ENCODE measurements at places on chromosomes 5 and 9. TPM values are rescaled to one million over a fixed set of nuclear protein-coding genes. Genes with fewer than 3 reads are reported as not detected.

The CATSPER3 gene
- 0.44 TPM for total RNA-seq

The CAMK2A gene
- not detected for total RNA-seq

The ADAMTS13 gene
- total RNA-seq = 2.9 TPM

The OLFML2A gene
- 11.4 TPM for total RNA-seq

The NR6A1 gene
- 3.9 TPM for total RNA-seq

- no peak for DNase-seq
Observed at GRCh38 chr5:2729189-2729588, 22.3 kb downstream of the IRX2 start.

GRCh38 chr5:170573114-170573513, 69.3 kb downstream of the KCNIP1 start:
- no peak for DNase-seq

GRCh38 chr9:13049223-13049622, 230.3 kb downstream of the MPDZ start:
- DNase-seq = no peak

- DNase-seq = no peak
Observed at GRCh38 chr9:69332067-69332685, 7.2 kb downstream of the ENTREP1 start.

GRCh38 chr9:70465398-70465797, 50.9 kb upstream of the KLF9 start:
- DNase-seq = no peak

DNA sequence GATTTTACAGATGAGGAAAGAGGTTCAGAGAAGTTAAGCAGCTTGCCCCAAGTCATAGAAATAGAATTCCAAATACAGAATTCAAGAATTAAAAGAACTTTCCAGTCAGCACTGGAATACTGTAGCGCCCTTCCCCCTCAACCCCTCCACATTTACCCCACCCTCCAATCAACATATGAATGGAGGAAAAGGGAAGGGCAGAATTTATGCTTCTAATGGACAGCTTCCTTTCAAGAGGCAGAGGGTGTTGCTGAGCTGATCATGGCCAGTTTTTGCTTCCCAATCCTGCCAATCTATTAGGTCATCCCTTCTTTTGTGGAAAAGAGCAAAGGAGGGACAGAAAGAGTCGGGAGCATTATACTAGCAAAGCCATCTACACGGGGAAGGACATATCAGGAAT, 39.1 kb upstream of the ANKRD31 start:
- DNase-seq = no peak

DNA sequence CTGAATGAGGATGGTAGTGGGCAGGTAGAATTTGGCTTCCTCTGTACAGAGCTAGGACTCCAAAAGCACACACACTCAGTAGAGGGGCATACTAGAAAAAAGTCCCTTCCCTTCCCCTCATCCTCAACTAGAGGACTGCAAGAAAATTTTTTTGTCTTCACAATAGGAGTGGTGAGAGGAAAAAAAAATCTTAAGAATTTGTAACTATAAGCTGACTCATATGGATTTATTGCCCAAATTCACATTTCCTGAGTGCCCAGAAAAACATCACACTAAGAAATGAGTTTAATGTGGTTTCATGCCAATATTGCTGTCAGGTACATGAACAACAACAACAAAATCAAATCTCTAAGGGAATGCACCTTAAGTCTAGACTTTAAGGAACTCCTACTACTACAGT, 43.7 kb downstream of the RANBP6 start:
- no peak for DNase-seq

DNA sequence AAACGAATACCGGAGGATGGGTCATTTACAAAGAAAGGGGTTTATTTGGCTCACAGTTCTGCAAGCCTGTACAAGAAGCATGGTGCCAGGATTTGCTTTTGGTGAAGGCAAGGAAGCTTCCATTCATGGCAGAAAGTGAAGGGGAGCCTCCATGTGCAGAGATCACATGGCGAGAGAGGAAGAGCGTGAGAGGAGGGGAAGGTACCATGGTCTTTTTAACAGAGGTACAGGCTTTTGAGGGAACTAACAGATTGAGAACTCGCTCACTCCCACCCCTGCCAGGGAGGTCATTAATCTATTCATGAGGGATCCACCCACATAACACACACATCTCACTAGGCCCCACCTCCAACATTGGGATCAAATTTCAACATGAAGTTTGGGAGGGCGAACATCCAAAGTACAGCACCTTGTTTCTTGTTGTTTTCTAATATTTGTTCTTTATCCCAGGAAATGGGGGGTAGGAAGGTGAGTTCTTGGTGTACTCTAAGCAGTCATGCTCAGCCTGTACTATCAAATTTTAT, 18.5 kb downstream of the TMC1 start:
- no peak for DNase-seq

GRCh38 chr9:37329576-37329975, 92.9 kb upstream of the GRHPR start:
- no peak for DNase-seq

GRCh38 chr9:72983512-72984225, 30.8 kb upstream of the ALDH1A1 start:
- no peak for DNase-seq

DNA sequence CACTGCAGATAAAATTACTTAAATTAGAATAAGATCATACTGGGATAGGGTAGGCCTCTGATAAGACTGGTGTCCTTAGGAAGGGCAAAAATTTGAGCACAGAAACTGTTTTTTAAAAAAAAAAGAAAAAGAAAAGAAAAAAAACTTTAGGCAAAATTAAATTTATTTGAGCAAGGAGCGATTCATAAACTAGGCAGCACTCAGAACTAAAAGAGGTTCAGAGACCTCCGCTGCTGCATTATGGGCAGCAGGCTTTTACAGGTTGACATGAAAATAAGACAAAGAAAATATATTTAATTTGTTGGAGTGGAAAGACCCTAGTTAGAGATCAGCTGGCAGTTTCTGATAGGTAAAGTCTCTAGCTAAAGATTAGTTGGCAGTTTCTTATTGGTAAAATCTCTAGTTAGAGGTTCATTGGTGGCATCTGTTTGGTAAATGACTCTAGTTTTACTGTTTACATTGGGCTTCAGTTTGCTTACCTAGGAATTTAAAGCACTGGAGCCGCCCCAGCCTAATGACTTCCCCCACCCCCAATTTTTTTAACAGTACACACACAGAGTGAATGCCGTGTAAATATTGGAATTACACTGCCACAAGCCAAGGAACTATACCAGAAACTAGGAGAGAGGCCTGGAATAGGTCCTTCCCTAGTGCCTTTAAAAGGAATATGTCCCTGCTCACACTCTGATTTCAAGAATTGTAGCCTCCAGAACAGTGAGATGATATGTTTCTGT, 4.5 kb upstream of the PLPP6 start:
- no peak for DNase-seq

DNA sequence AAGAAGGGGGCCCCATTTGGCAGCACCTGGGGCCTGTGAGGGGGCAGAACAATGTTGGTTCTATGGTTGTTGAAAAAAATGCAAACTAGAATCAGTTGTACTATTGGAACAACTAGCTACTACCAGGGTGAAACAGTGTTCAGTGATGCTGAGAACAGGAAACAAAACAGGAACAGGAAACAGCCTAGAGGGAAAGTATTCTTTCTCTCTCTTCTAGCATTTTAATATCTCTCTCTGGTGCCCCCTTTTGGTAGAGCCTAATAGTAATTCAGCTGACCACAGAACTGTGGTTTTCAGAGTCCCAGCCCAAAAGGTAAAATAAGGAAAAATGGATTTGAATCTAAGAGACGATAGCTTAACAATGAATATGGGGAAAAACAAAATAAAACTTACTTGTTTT, 138.0 kb upstream of the KCNN2 start:
- DNase-seq = no peak

- no peak for DNase-seq
Observed at GRCh38 chr9:14205463-14205862, 108.5 kb downstream of the NFIB start.

- no peak for DNase-seq
Observed at GRCh38 chr5:58904737-58905136, 321.9 kb downstream of the RAB3C start.

DNA sequence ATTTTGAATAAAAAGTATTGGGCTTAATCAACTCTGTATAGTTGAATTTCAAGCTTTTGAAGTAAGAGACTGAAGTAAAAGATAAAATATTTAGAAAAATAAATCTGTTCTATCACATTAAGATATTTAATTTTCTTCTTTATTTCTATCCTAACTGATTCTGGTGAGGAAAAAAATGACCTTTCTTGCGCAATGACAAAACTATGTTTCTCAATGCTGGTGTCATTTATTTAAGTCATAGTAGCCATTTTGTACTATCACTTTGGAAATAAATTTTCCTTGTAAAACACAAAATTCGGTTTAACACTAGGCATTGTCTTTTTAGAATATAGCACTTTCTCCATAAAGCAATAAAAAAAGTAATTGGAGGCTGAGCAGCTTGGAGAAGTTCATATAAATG, 728.0 kb downstream of the CDH9 start:
- DNase-seq = no peak

DNA sequence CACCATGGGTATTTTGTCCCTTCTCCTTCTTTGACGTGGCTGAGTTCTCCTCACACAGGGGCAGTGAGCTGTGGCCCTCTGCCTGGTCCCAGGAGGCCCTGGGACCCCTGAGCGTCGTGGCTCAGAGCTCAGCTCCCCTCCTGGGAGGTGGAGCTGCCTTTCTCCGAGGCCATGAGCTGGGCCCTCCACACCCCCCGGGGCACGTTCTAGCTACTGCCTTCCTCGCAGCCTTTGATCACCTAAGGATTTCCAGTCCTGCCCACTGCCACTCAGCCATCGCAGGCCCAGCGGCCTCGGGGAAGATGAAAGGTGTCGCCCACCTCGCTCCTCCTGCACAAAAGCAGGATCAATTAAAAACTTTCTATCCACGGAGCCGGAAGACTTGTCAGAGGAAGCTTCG, 94.8 kb upstream of the RAPGEF1 start:
- no peak for DNase-seq

- DNase-seq = no peak
Observed at GRCh38 chr9:87216897-87217455, 269.7 kb upstream of the GAS1 start.

GRCh38 chr9:92359394-92359995, 33.7 kb downstream of the CENPP start:
- DNase-seq = no peak

DNA sequence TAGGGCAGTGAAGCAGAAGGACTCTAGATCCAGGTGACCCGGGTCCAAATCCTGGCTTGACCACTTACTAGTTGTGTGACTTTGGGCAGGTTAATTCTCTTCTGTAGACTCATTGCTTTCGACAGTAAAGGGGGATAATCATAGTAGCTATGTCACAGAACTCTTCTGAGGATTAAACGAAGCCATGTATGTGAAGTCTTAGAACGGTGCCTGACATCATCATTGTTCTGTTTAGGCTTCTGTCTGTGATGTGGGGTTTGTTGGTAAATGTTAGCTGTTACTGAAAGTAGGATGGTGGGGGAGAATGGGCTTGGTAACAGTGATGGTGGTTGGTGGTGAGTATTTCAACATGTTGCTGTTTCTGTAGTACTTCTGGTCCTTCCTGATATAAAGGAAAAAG, 73.7 kb downstream of the MAP1B start:
- DNase-seq = no peak

DNA sequence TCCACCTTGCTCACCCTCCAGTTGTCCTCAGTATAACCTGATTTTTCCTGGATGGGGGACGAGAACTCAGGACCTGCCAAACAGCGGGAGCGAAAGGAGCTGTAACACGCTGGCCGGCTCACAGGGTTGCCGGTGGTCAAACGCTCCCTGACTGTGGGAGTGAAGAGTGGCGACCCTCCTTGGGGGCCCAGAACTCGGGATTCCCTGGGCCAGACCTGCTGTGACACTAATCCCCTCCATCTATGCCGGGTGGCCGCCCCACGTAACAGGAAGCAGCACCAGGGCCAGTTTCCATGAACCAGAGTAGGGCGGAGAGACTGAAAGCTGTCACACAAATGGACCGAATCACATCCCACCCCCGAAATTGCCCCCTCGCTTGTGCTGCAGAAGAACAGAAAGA, 1809.2 kb upstream of the ACO1 start:
- no peak for DNase-seq

- no peak for DNase-seq
Observed at GRCh38 chr5:139186752-139187326, 11.3 kb downstream of the SIL1 start.

DNA sequence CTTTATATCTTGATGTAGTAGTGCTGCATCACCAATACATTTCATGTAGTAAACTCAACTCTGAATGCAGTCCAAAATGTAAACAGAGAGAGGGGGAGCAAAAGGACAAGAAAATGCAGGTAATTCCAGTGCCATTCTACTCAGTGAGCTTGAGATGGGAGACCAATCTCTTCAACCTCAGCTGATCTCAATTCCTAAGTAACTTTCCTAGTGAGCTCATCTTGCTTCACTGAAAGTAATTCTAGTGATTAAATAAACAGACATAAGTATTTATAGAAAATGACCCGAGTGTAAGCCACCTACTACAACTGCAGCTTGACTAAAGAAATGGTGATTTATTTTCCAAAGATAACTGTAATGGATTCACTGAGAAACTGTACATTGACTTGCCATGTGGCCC, 424.5 kb downstream of the DMRT2 start:
- DNase-seq = no peak

- peak; percentile 27 for DNase-seq
Observed at GRCh38 chr9:96048956-96049831, 173.7 kb downstream of the ERCC6L2 start.

DNA sequence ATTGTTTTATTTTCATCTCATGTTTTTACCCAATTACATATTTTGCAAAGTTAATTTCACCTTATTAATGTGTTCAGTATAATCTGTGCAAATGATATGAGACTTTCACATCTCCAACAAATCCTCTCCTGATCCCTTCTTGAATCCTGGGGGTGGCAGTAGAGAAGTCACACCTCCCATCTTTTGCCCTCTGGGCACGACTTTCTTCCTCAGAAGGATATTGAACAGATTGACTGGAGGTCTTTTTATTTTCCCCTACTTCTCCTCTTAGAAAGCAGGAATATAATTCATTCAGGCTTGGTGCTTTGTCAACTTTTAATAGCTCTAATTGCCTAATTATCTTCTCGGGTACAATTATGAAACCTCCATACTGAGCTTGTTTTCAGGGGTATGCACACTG, 1037.1 kb upstream of the NUDT12 start:
- DNase-seq = no peak

GRCh38 chr9:14170392-14170931, 143.5 kb downstream of the NFIB start:
- no peak for DNase-seq

- no peak for DNase-seq
Observed at GRCh38 chr5:97141539-97141938, 872 bp downstream of the LIX1 start.

DNA sequence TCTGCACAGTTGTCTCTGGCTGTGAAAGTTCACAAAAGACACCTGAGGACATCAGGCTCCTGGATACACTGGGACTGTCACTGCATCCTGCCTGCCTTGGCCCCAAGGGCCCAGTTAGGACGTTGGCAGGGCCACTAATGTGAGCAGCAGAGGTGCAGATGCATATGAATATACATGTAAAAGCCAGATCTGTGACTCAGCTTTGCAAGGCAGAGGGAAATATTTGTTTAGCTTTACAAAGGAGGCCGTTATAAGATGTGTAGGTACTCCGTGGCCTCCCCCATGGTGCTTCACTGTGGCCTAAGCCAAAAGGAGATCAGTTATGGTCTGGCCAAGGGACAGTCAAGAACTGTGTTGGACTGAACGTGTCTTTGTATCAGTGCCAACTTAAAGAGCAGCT, 4.1 kb upstream of the C1QTNF3 start:
- no peak for DNase-seq
